ENCODE measurements at places on chromosomes 16 and 17.

DNA sequence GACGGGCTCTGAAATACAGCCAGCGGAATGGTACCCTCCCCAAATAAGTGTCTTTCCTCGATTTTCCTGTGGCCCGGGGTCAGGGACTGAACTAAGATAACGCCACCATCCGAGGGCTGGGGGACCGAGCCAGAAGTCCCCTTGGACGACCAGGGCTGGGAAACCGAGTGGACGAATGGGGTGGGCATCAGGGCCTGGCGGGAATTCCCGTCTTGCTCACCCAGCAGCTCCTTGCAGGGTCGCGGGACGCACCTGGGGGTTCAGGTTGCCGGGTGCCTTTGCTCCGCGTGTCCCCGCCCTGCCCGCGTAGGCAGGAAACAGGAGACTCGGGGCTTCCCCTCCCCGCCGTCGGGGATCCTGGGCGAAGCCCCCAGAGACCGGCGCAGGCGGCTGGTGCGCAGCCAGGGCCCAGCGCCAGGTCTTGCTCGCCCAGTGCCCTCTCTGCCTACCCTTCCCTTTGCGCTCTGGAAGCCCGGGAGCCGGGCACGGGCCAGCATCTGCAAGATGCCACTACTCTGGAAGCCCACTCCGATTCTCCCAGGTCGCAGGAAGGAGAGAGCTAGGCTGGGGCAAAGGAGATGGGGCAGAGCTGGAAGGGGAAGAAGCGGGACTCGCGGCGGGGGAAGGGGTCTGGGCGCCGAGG is 665 bp upstream of the GRIN2C start:
- peak; percentile 45 for DNase-seq

DNA sequence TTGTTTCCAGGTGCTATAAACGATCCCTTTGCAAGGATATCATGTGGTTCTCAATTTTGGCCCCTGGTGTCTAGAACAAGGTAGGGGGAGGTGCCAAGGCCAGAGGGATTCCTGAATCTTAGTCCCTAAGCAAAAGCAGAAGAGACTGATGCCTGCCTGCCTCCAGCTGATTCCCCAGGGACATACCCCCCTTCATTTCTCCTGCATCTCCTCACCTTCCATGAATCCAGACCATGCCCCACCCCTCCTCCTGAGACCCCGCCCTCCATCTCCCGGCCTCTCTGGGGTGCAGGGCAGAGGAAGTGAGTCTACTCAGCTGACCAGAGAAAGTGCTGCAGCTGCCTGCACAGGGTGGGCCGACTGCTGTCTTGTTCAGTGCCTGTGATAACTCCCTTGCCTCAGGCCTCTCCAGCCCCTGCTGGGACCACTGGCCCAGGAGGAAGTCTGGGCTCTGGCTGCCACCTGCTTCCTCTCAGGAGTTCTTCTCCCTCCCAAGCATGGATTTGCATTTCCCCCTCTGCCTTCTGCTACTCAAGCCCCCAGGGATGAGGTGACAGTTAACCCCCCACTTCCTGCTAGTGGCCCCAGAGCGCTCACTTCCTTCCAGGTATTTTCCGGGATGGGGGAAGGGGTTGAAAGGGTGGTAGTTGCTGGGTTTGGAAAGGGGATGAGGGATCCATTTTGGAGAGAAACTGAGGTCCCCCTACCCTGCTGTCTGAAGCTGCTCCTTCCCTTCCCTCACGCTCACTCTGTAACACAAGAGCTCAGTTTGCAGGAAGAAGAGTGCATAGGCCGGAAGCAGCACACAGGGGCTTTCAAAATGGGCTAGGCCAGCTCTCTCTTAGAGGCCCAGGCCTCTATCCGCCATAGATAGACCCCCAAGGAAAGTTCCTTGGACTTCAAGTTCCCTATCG is 10.5 kb upstream of the TSPOAP1 start:
- peak; percentile 94 for DNase-seq

- no peak for DNase-seq
Observed at GRCh38 chr16:29962344-29962994, 590 bp downstream of the TMEM219 start.

GRCh38 chr17:67246403-67246652 is 1.3 kb upstream of the HELZ start:
- no peak for DNase-seq

DNA sequence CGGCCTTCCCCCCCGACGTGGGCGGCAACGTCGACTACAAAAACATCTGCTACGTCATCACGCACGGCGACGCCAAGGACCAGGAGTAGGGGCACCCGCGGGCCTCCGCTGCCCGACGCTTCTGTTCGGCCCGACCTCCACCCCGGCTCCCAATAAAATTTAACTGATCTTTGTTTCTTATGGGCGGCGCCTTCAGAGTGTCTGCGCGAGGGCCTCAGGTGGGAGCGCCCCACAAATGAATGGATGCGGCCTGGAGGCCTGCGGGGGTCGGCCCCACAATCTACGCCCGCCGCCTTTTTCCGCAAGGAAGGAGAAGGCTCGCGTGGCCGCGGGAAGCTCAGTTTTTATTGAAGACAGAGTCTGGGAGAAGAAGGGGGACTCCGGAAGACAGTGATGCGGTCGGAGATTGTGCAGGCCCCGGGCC is 3.2 kb downstream of the MYL11 start:
- peak; percentile 89 for DNase-seq

DNA sequence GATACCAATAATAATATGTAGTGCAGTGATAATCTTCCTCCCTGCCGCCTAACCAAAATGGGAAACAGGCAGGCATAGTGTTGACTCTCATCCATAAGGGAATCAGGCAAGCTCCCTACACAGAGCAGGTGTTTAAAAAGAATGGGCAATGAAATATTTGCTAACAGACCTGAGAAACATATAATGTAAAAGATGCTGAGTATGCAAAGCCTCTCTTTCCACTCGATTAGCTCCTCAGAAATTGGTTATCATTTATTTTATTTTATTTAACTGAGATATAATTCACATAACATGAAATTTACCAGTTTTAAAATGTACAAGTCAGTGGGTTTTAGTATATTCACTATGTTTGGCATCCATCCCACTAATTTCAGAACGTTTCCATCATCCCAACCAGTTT is 317.7 kb upstream of the TBX2 start:
- no peak for DNase-seq

DNA sequence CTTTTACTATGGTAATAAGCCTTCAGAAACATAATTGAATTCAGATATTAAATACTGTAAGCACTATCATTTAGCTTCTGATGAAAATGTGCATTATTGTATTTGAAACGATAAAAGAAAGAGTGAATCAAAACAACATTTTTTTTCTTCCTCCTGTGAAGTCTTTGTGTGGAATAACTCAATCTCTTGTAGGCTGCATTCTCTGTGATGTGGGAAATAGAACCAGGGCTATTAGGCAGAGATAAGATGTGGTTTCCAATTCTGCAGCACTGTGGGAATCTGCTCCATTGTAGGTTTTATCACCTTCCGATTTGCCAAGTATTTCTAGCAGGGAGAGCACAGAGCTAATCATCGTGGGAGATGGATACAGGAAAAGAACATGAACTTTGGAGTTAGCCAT is 624.5 kb downstream of the RBFOX1 start:
- DNase-seq, result no peak

GRCh38 chr17:42016411-42016831 is 818 bp downstream of the DNAJC7 start:
- peak; percentile 45 for DNase-seq

DNA sequence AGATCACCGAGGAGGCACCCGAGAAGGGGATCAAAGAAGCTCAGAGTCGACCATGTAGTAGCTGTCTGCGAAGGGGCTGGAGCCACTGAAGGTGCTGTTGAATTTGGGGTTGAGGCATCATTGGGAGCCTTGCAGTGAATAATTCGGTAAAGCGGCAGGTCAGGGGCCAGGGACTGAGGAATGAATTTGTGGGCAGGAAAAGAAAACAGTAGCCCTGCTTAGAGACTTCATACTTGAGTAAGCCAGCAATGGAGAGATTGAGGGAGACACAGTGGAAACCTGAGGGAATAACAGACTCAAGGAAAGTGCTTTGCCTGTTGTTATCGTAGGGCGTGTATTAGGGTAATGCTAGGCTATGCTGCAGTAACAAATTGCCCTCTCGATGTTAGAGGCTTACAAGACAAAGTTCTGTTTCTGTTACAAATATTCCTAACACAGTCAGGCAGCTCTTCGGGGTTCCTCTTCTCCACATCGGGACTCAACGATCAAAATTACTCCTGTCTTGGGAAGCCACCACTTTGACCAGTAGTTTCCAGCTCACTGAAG is 13.4 kb upstream of the HERPUD1 start:
- DNase-seq, result no peak

Data from activated T-cell treated with anti-CD3 and anti-CD28 coated beads, Interleukin-2, amount 50 U/mL, for 48 hours (primary cell).